ENCODE measurements at places on chromosomes 3 and 15.

DNA sequence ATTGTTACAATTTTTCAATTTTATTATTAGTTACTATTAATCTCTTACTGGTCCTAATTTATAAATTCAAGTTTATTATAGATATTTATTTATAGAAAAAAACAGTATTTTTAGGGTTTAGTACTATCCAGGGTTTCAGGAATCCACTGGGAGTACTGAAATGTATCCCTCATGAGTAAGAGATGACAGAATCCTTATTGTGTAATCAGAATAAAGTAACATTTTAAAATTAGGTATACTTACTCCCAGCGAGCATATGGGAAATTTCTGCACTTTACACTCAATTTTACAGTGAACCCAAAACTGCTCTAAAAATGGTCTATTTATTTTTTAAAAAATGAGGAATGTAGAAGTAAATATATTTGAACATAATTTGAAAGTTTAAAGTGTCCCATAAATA, 202.7 kb downstream of the CGGBP1 start:
- peaks cover 8% of the 10 kb centered on the region for H3K4me1 ChIP-seq
- H3K27ac ChIP-seq: no peak overlapping the region
- no peaks in the 10 kb centered on the region for H3K27me3 ChIP-seq
- DNase-seq: no peak
- H3K36me3 ChIP-seq: no peaks in the 10 kb centered on the region
- H3K4me3 ChIP-seq: no peak overlapping the region

DNA sequence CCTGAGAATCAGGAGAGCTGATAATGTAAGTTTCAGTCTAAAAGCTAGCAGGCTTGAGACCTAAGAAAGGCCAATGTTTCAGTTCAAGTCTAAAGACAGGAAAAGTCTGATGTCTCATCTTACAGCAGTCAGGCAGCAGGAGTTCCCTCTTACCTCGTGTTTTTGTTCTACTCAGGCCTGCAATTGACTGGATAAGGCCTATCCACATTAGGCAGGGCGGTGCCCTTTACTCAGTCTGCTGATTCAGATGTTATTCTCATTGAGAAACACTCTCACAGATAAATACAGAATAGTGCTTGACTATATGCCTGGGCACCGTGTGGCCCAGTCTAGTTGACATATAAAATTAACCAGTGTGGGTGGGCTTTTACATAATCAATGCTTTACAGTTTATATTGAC, 122.4 kb downstream of the NR1D2 start:
- no peak for DNase-seq
- H3K27ac ChIP-seq: no peak overlapping the region
- H3K27me3 ChIP-seq: no peaks in the 10 kb centered on the region
- H3K4me3 ChIP-seq: no peak overlapping the region
- H3K4me1 ChIP-seq: no peaks in the 10 kb centered on the region

DNA sequence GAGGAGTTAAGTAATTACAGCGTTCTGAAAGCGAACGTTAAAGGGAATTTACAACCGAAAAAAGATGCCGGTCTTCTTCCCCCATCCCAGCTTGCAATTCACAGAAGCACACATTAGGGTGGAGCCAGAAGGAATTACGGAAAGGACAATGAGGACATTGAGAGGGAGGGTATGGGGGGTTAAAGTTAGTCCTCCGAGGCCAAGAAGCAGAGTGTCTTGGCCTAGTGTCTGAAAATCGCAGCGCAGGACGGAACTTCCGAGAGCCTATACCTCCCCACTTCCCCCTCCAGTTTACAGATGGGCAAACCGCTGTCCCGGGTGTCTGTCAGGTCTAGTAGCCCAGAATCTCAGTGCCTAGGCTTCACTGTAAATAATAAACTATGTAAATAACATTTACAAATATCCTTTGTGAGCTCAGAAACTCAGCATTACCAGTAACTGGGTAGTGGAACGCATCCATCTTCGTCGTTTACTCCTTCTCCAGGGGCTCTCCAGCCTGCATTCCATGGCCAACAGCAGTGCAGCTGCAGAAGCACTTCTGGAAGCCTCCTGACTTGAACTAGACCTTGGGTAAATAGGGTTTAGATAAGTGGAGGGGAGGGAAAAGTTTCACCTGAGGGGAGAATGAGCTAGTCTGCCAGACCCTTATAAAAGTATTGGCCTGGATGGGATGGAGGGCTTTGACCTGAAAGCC, 922 bp downstream of the ADPRH start:
- peaks cover 4% of the 10 kb centered on the region for H3K27me3 ChIP-seq
- peak overlapping the region; percentile 68 for H3K27ac ChIP-seq
- H3K4me3 ChIP-seq: peak overlapping the region; percentile 94

DNA sequence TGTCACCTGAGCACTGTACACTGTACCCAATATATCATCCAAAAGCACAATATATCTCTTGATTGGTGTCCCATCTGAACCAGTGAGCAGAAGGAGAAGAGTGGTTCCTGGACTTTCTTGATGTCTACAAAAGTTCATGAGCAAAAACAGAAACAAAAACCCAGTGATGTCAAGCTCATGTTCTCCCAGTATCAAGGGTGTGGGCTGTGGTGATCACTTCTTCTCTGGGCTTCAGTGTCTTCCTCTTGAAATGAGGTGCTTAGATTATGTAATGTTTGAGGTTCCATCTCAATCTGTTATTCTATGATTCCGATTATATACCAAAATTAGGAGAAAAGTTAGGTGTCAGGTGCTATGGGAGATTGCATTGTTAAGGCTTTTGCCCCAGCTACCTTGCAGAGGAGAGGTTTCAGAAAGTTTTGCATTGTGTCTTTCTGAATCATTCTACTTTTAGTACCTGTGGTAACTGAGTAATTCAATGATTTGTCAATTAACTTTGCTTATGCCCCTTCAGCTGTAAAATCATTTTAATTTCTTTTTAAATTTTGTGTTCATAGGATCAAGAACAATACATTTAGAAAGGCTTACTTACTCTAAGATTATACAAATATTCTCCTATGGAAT, 122.0 kb upstream of the EOMES start:
- H3K4me3 ChIP-seq: no peak overlapping the region
- H3K27me3 ChIP-seq: no peaks in the 10 kb centered on the region
- no peaks in the 10 kb centered on the region for H3K4me1 ChIP-seq
- H3K27ac ChIP-seq: no peak overlapping the region
- DNase-seq: no peak

DNA sequence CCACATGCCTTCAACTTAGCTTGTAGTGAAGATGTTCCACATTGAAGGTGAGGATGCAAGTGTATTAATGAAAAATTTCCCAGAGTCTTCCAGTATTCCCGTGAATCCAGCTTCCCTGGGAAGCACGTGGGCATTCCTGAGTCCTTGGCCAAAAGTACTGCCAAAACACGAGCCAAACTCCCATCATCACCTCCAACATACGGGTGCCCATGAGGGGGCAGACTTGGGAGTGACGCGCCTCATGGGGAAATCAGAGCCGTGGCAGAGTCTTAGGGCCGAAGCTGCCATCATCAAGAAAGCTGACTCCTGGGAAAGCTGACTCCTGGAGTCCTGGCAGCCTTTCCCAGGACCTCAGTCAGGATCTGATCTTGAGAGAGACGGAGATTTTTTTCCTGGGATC, 20.1 kb upstream of the TM2D3 start:
- no peak overlapping the region for H3K27ac ChIP-seq
- H3K4me1 ChIP-seq: peaks cover 12% of the 10 kb centered on the region
- H3K4me3 ChIP-seq: no peak overlapping the region

GRCh38 chr3:85483986-85484385, 525.2 kb downstream of the CADM2 start:
- H3K27me3 ChIP-seq: no peaks in the 10 kb centered on the region
- no peaks in the 10 kb centered on the region for H3K36me3 ChIP-seq
- no peak overlapping the region for H3K27ac ChIP-seq

DNA sequence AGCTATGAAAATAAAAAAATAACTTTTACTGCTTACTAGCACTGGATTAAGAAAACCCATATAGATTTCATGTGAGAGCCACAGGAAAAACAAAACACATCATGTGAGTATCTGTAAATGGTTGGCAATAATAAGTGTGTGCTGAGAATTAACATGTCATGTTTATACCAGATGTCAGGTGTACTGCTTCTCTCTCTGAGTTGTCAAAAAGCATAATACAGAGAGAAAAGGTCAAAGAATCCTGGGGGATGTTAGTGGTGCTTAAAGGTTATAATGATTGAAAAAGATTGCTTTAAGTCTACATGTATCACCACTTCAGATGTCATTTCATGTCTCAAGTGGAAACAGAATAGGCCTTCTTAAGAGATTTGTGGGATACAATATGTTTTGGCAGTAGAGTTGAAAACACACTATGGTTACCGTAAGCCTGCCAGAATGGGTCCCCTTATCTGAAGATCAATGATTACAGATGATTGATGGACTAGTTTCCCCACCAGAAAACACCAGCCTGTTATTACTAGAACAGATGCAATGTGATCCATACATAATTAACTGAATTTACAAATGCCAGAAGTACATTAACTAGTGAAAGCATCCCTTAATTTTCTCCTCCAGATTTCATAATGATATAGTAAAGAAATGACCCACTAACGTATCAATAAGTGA, 204.1 kb downstream of the CNTN3 start:
- no peak overlapping the region for H3K4me3 ChIP-seq
- H3K4me1 ChIP-seq: peaks cover 4% of the 10 kb centered on the region
- DNase-seq: no peak

- no peaks in the 10 kb centered on the region for H3K36me3 ChIP-seq
- no peak overlapping the region for H3K27ac ChIP-seq
- no peak overlapping the region for H3K4me3 ChIP-seq
- H3K4me1 ChIP-seq: no peaks in the 10 kb centered on the region
These were observed 181.6 kb upstream of the RORA start for GRCh38 chr15:61410662-61411061.

Data from glutamatergic neuron (in vitro differentiated cells).